Suppressor macrophage treated with lipopolysaccharide for 1 hour (primary cell): ENCODE measurements at places on chromosomes 5 and 9.

GRCh38 chr5:124963236-124963919 lies 216.9 kb upstream of the ZNF608 start:
- peak; percentile 79 for DNase-seq

- DNase-seq: no peak
Measured at GRCh38 chr9:129381481-129381957, 203.5 kb upstream of the IER5L start.

GRCh38 chr9:92140074-92140753 lies 25.0 kb upstream of the SPTLC1 start:
- peak; percentile 82 for DNase-seq

GRCh38 chr9:121182989-121183388 lies 18.7 kb downstream of the RAB14 start:
- no peak for DNase-seq

- peak; percentile 90 for DNase-seq
Measured at GRCh38 chr9:137277329-137278041, at the start of gene TOR4A. TOR4A (plus strand) TSS chr9:137277726; CDS start chr9:137278690, 964 bp downstream.

GRCh38 chr5:172049226-172049796 lies 42.9 kb upstream of the FBXW11 start:
- no peak for DNase-seq

GRCh38 chr9:102483651-102484050 lies 511.5 kb upstream of the CYLC2 start:
- DNase-seq: no peak

- peak; percentile 53 for DNase-seq
Measured at GRCh38 chr5:148750614-148751013, 75.8 kb upstream of the ADRB2 start.

DNA sequence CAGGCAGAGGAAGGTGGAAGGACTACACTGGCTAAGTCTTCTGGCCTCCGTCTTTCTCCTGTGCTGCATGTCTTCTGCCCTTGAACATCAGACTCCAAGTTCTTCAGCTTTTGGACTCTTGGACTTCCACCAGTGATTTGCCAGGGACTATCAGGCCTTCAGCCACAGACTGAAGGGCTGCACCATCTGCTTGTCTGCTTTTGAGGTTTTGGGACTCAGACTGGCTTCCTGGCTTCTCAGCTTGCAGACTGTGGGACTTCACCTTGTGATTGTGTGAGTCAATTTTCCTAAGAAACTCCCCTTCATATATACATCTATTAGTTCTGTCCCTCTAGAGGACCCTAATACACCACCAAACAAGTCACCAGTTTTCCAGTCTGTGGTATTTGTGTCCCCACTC lies 9.7 kb upstream of the ANKDD1B start:
- no peak for DNase-seq

DNA sequence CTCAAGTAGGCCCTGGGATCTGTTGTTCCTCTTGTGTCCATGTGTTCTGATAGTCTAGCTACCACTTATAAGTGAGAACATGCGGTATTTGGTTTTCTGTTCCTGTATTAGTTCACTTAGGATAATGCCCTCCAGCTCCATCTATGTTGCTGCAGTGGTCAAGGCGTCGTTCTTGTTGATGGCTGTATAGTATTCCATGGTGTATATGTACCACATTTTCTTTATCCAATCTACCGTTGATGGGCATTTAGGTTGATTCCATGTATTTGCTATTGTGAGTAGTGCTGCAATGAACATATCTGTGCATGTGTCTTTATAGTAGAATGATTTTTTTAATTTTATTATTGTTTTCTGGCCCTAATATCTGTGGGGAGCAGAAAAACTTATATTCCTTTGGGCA lies 74.3 kb downstream of the MAT2B start:
- DNase-seq: no peak

- DNase-seq: no peak
Measured at GRCh38 chr5:109318455-109319108, 91.2 kb downstream of the PJA2 start.

DNA sequence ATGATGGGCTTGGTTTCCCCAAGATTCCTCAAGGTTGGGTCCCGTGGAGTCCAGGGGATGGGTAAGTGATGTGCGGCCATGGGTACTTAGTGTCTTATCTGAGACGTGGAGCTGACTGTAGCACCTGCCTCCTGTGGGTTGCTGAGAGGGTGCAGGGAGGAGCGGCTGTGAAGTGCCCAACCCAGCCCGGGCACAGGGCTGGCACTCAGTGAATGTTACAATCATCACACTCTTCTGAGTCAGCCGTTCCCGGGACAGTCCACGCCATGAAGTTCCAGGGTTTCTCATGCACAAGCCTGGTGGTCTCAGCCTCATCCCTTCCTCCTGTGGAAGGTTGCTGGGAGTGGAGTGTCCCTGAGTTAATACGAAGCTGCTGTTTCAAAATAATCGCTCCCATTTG lies 29.1 kb downstream of the NTNG2 start:
- DNase-seq: no peak

- no peak for DNase-seq
Measured at GRCh38 chr5:124872615-124873014, 126.2 kb upstream of the ZNF608 start.

DNA sequence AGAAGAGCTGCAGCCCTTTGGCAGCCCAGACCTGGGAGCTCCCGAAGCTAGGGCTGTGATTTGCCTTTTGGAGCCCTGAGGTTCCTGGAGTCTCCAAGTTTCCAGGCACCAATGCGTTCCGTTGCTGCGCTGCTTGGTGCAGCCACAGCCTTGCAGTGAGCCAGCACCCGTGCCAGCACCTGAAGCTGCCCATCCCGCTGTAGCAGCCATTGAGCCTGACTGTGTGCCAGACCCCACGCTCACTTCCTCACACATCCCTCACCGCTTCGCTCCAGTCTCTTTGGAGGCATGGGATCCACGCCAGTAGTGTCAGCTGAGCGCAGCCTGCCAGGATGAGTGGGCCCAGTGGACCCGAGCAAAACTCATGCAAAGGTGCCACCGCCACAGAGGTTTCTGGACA lies 22.5 kb upstream of the C9orf72 start:
- no peak for DNase-seq

DNA sequence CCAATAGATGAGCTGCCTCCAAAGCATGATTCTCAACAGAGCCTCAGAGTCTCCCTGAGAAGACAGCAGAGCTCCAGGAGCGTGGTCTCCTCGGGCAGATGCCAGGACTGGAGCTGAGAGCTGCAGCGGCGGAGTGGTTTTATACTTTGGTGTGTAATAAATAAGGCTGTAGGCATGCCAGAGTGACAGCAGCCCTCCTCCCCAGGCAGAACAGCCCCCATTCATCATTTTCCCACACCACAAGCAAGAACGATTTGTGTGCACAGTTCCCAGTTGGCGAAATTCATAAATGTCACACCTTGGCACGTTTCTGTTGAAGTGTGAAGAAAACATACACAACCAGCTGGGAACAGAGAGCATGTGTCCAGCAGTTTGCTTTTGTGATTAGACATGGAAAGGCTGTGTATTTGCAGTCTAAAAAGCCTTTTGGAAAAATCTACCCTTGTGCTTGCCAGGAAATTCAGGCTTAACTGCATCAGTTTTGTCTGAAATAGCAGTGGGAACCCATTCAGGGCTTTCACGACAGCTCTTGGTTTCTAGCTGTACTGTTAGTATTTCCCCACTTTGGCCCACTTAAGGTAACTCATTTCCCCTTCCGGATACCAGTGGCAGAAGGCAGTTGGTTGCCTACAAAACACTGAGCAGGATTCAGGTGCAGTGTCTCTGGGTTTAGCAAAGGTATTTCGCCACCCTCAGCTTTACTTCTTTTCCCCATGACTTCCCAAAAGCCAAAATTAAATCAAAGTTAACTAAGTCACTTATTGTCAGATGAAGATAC lies at the start of gene C1QTNF3:
Gene C1QTNF3, minus strand, starts transcription at position 115 of the 778 bp plus-strand sequence. Its CDS starts 88 bp downstream, at position 27.
- no peak for DNase-seq

- DNase-seq: no peak
Measured at GRCh38 chr5:146667633-146668272, 151.8 kb upstream of the GPR151 start.

DNA sequence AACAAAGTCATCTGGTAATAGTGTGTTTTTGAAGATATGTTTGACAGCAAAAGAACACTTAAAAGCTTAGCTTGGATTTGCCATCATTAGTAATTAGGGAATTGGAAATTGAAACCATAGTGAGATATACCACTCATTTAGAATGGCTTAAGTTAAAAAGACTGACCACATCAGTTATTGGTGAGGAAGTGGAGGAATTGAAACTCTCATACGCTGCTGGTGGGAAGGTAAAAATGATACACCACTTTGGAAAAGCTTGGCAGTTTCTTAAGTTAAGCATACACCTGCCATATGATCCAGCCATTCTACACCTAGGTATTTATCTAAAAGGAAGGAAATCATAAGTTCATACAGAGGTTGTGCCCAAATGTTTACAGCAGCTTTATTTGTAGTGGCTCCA lies 213.2 kb downstream of the TRIO start:
- no peak for DNase-seq

DNA sequence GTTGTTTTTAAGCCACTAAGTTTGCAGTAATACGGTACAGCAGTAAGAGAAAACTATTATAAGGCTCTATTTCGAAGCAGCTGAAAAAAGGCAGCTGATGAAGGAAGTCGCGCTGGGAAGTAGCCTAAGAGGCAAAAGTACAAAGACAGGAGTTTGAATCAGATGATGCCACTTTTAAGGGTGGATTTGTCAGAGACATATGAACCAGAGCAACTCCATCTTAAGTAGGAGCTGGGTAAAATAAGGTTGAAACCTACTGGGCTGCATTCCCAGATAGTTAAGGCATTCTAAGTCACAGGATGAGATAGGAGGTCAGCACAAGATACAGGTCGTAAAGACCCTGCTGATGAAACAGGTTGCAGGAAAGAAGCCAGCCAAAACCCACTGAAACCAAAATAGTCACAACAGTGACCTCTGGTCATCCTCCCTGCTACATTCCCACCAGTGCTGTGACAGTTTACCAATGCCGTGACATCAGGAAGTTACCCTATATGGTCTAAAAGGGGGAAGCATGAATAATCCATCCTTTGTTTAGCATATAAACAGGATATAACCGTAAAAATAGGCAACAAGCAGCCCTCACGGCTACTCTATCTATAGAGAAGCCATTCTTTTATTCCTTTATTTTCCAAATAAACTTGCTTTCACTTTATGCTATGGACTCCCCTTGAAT lies 91.8 kb upstream of the PRSS3 start:
- DNase-seq: peak; percentile 64

DNA sequence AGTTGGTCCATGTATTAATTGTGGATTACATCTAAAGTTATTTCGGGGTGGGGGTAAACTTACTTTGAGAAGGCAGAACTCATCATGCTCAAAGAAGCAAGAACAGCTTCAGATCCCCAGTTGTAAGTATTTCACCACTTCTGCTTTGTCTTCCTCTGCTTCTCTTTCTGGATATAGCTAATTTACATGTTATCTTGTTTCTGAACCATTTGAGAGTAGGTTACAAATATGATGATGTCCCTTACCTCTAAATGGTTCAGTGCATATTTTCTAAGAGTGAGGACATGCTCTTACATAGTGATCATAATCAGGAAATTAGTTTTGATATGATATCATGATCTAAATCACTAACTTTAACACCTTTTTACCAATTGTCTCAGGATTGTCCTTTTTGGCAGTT lies 11.9 kb downstream of the TRIO start:
- peak; percentile 21 for DNase-seq

- peak; percentile 88 for DNase-seq
Measured at GRCh38 chr9:27337833-27338526, 41.0 kb upstream of the EQTN start.

- no peak for DNase-seq
Measured at GRCh38 chr5:149521739-149522685, 29.2 kb downstream of the CSNK1A1 start.

- peak; percentile 85 for DNase-seq
Measured at GRCh38 chr5:172830876-172831662, 3.0 kb upstream of the ERGIC1 start.

DNA sequence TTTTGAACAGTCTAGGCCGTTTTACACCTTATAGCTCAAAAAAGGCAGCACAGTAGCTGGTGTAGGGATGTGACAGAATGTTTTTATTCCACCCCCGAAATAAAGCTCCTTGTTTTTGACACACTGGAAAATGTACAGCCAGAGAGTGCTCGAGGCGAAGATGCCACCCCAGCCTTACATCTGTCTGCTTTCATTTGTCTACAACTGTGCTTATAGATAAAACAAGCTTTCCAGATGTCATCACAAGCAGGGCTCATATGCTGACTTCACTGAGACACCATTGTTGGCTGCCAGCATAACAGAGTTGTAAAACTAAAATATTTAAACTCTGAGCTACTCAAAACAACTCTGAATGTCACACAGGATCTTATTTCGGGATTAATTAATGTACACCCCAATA lies 386.3 kb downstream of the BNC2 start:
- DNase-seq: no peak

- peak; percentile 28 for DNase-seq
Measured at GRCh38 chr9:9498128-9498527, 1114.7 kb downstream of the PTPRD start.

GRCh38 chr5:178439493-178440180 lies 150.6 kb downstream of the COL23A1 start:
- no peak for DNase-seq

- DNase-seq: no peak
Measured at GRCh38 chr9:103627731-103628130, 466.4 kb upstream of the SMC2 start.

GRCh38 chr5:107736638-107737037 lies 65.9 kb upstream of the EFNA5 start:
- no peak for DNase-seq

DNA sequence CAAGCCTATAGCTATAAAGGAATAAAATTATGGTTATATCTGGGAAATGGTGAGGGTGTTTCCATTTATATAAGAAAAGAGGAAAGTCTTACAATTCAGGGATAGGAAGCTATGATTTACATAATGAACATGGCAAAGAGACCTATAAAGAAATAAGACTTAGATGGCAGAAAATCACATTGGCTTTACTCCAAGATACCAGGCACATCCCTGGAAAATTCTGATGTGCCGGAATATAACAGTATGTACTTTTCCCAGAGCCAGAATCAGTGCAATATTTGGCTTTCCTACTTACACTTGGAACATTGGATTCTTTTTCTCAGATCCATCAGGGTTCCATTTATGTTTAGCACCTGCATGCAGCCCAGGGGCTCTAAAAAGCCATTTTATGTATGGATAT lies 357.8 kb downstream of the CETN3 start:
- no peak for DNase-seq

DNA sequence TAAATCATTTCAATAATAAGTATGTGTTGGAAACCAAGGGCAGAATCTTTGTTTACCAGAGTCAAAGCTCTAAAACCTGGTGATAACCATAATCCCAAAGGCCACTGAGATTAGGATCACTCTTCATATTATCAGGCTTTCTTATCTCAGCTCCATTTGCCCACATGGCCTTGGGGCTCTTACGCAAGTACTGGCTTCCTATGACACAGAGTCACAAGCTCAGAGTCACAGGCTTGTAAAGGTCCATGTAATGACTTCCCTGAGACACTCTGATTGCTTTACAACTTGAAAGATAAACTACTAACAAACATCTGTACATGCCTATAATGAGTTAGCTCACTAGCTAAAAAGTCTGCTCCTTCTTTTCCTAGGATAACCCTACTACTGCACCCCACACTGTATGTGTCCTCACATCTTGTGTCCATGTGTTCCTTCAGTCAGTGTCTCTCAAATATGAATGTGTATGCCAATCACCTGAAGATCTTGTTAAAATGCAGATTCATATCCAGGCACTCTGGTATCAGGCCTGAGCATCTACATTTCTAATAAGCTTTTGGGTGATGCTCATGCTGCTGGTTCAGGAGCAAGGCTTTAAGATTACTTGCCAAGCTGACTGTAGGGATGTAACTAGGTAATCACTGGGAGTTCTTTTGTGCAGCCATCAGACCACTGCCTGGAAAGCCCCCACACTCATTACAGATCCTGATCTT lies 28.4 kb downstream of the SEMA6A start:
- peak; percentile 28 for DNase-seq
